ENCODE measurements at places on chromosomes 2 and 18. TPM values are rescaled to one million over a fixed set of nuclear protein-coding genes. Genes with fewer than 3 reads are reported as not detected.

Gene DGUOK
- total RNA-seq: 35.2 TPM

Gene C2orf66
- total RNA-seq: not detected

Gene SMAD2
- total RNA-seq: 101 TPM

Gene CYTIP
- 3.3 TPM for total RNA-seq

Gene SERPINB11
- total RNA-seq: not detected

Gene SCYGR4
- total RNA-seq: not detected

Gene NR4A2
- 2.6 TPM for total RNA-seq

Gene FOXI3
- not detected for total RNA-seq

Gene DSG1
- total RNA-seq: not detected

Gene SERPINB4
- not detected for total RNA-seq

- H3K27me3 ChIP-seq: no peaks in the 10 kb centered on the region
- DNase-seq: no peak
These were observed 318.8 kb upstream of the KCNH7 start for GRCh38 chr2:163157411-163157810.

- DNase-seq: no peak
- H3K27me3 ChIP-seq: no peaks in the 10 kb centered on the region
- H3K36me3 ChIP-seq: no peaks in the 10 kb centered on the region
- peak overlapping the region; percentile 43 for H3K27ac ChIP-seq
These were observed 70.3 kb upstream of the PELI1 start for GRCh38 chr2:64214281-64215115.

GRCh38 chr2:151575338-151575737 lies 158.9 kb downstream of the NEB start:
- H3K4me1 ChIP-seq: no peaks in the 10 kb centered on the region
- H3K36me3 ChIP-seq: no peaks in the 10 kb centered on the region
- no peaks in the 10 kb centered on the region for H3K27me3 ChIP-seq
- DNase-seq: no peak
- H3K27ac ChIP-seq: no peak overlapping the region
- H3K4me3 ChIP-seq: no peak overlapping the region

DNA sequence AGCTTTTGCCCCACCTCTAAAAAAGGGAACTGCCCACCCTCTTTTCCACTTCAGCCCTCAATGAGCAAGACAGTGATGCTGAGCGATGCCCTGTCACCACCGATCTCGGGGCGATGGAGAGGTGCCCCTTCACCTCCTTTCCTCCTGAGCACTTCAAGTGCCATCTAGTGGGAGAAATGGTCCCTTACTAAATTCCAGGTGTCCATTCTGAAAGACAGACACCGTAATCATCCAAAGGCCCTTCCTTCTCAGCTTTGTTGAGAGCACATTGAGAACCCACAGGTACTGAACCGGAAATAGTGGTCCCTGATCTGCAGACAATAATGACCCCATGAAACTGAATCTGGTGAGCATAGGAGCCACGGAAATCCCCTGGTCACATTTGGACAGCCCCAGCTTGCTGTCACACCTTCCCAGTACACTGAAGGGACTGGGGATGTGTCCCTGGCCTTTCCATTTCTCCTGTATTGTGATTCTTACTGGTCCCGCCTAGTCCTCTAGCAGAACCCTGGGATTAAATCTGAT lies 38.5 kb downstream of the KCTD18 start:
- no peak for DNase-seq
- H3K36me3 ChIP-seq: peaks cover 3% of the 10 kb centered on the region
- peaks cover 45% of the 10 kb centered on the region for H3K4me1 ChIP-seq
- no peak overlapping the region for H3K27ac ChIP-seq
- no peak overlapping the region for H3K4me3 ChIP-seq

DNA sequence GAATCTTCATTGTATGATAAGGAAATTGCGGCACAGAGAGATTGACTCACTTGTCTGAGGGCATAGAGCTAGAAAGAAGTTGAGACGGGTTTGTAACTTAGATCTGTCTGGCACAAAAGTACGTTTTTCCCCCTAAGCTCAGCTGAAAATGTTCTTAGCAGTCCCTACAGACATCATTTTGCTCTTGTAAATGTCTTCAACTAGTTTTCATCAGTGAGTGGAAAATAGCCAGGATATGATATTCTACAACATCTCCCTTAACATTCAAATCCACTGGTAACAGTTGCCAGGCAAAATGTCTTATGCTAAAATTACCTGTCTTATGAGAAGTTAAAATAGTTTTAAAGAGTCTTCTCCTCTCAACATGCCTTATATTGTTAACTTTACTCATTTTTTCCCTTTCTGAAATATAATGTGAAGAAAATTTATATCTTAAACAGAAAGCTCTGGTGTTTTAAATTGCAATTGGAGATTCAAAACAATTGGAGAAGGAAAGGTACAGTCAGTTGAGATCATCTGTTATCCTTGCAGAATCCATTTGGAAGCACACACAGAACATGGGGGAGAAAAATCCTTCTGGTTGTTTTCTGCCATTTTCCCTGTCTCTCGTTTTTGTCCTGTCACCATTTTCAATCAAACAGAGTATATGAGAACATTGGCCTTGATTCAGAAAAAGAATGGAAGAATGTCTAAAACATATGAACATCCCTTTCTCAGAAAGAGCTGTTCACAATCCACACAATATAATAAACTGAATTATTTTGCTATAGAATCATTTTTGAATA lies 255.0 kb downstream of the TRIB2 start:
- H3K27ac ChIP-seq: no peak overlapping the region
- no peak overlapping the region for H3K4me3 ChIP-seq
- DNase-seq: no peak
- no peaks in the 10 kb centered on the region for H3K27me3 ChIP-seq

DNA sequence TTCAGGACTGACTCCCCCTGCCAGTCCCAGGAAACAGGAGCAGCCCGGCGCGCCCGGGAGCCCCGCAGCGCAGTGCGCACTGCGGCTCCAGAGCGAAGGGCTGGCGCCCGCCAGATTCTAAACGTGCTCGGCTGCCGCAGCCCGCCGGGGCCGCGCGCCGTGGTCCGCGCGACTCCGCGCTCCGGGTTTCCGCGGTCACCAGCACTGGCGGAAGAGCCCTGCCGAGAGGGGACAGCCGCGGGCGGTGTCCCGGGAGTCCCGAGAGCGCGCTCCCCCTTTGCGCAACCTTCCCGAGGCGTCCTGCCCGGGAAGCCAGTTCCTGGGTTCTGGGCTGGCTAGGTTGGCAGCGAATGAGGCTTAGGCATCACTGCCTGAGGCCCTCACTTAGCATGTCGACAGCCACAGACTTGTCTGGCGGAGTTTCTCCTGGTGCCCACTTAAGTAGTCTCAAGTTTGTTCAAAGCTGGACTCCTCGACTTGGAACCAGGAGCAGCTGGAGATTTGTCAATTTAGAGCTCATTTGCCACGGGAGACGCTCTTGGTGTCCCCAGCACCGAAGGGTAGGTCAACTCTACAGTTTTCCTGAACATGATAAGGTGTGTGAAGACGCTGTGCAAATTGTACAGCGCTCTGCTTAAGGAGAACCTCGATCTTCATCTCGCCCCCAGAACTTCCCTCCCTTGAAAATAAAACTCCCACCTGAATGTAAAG lies 1.5 kb upstream of the VSNL1 start:
- H3K27ac ChIP-seq: peak overlapping the region; percentile 77
- H3K4me1 ChIP-seq: peaks cover 20% of the 10 kb centered on the region
- no peaks in the 10 kb centered on the region for H3K36me3 ChIP-seq

DNA sequence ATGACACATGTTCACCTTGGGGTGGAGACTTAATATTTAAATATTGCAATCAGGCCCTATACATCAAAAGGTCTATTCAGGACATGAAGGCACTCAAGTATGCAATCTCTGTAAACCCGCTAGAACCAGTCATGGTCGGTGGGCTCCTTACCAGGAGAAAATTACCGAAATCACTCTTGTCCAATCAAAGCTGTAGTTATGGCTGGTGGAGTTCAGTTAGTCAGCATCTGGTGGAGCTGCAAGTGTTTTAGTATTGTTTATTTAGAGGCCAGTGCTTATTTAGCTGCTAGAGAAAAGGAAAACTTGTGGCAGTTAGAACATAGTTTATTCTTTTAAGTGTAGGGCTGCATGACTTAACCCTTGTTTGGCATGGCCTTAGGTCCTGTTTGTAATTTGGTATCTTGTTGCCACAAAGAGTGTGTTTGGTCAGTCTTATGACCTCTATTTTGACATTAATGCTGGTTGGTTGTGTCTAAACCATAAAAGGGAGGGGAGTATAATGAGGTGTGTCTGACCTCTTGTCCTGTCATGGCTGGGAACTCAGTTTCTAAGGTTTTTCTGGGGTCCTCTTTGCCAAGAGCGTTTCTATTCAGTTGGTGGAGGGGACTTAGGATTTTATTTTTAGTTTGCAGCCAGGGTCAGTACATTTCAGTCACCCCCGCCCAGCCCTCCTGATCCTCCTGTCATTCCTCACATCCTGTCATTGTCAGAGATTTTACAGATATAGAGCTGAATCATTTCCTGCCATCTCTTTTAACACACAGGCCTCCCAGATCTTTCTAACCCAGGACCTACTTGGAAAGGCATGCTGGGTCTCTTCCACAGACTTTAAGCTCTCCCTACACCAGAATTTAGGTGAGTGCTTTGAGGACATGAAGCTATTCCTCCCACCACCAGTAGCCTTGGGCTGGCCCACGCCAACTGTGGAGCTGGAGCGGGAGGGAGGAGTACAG lies 108.1 kb downstream of the XRCC5 start:
- no peak overlapping the region for H3K4me3 ChIP-seq
- no peak overlapping the region for H3K27ac ChIP-seq
- no peaks in the 10 kb centered on the region for H3K27me3 ChIP-seq
- H3K36me3 ChIP-seq: no peaks in the 10 kb centered on the region

- no peak for DNase-seq
- H3K4me1 ChIP-seq: no peaks in the 10 kb centered on the region
- H3K27ac ChIP-seq: no peak overlapping the region
- no peak overlapping the region for H3K4me3 ChIP-seq
- H3K36me3 ChIP-seq: no peaks in the 10 kb centered on the region
- no peaks in the 10 kb centered on the region for H3K27me3 ChIP-seq
These were observed 41.6 kb downstream of the LYPD6B start for GRCh38 chr2:149080099-149080498.

DNA sequence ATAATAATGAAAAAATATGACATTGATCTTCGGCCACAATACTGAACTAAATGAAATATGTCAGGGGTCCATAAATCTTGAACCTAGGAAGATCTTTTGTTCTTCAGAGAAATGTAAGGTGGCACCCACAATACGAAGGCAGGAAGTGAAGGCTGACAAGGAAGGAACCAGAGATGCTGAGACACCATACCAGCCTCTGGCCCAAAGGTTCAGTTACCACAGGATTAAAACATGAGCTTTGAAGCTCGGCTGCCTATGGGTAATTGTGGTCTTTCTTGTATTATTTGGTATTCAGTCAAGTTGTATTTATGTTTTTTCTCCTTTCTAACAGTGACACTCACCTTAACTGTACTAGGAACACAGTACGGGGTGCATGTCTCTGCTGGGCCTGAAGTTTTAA lies 448.8 kb upstream of the SETBP1 start:
- DNase-seq: no peak
- H3K4me3 ChIP-seq: no peak overlapping the region
- H3K27me3 ChIP-seq: no peaks in the 10 kb centered on the region
- no peak overlapping the region for H3K27ac ChIP-seq
- no peaks in the 10 kb centered on the region for H3K36me3 ChIP-seq

DNA sequence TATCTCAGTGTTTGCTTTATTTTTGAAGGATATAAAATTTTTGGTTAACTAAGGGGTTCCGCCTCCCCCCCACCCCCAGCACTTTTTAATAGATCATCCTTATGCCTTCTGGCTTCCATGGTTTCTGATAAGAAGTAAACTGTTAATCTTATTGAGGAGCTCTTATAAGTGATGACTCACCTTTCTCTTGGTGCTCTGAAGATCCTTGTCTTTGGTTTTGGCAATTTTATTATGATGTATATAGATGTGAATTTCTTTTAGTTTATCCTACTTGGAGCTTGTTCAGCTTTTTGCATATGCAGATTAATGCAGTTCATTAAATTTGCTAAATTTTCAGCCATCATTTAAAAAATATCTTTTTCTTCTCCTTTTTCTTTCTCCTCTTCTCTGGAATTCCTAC lies 91.7 kb upstream of the CTAGE1 start:
- no peak for DNase-seq
- peaks cover 13% of the 10 kb centered on the region for H3K4me1 ChIP-seq
- H3K36me3 ChIP-seq: no peaks in the 10 kb centered on the region
- H3K27me3 ChIP-seq: no peaks in the 10 kb centered on the region

DNA sequence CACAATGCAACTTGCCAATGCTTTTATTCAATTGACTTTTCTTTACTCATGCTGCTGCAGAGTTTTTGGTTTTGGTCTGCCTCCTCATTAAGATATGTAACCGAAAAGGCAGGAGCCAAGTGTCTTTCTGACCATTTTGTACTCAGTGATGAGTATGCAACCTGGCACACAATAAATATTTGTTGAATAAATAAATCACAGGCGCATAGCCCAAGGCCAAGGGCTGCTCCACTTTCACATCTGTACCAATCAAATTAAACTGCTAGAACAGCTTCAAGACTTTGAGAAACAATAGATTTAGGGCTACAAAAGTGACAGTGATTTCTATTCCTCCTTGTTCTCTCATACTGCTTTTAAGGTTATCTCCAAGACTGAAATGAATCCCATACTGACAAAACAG lies 828.2 kb downstream of the RNF144A start:
- H3K36me3 ChIP-seq: no peaks in the 10 kb centered on the region
- H3K4me1 ChIP-seq: peaks cover 19% of the 10 kb centered on the region
- no peak overlapping the region for H3K27ac ChIP-seq
- no peaks in the 10 kb centered on the region for H3K27me3 ChIP-seq

- H3K36me3 ChIP-seq: no peaks in the 10 kb centered on the region
- no peak for DNase-seq
- no peaks in the 10 kb centered on the region for H3K27me3 ChIP-seq
- no peak overlapping the region for H3K27ac ChIP-seq
- no peaks in the 10 kb centered on the region for H3K4me1 ChIP-seq
These were observed 19.7 kb upstream of the SCG2 start for GRCh38 chr2:223621901-223622300.

GRCh38 chr18:71107244-71107643 lies 818.4 kb downstream of the SOCS6 start:
- H3K4me3 ChIP-seq: no peak overlapping the region
- no peaks in the 10 kb centered on the region for H3K36me3 ChIP-seq
- H3K27me3 ChIP-seq: no peaks in the 10 kb centered on the region
- no peaks in the 10 kb centered on the region for H3K4me1 ChIP-seq
